ENCODE measurements at places on chromosomes 7 and 10.

DNA sequence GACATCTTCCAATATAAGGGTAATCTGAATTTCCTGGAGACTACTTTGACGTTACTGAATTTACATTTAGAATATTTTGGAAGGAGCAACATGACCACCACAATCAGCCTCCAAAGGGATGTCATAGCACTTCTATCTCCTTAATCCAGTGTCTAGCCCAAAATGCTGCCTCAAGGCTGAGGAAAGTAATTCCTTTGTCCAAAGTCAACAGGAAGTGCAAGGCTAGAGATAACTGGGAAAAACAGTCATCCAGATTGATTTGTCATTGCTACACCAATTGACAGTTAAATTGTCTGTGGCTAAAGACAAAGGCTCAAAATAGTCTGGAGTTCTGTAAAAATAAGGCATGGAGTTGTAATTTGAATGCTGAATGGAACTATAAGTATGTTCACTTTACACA lies 3.9 kb upstream of the TFPI2 start:
- DNase-seq = no peak

- DNase-seq = no peak
These were observed 43.4 kb upstream of the PPP2R2D start for GRCh38 chr10:131857156-131858117.

GRCh38 chr10:125565046-125565445 lies 117.9 kb downstream of the TEX36 start:
- no peak for DNase-seq

DNA sequence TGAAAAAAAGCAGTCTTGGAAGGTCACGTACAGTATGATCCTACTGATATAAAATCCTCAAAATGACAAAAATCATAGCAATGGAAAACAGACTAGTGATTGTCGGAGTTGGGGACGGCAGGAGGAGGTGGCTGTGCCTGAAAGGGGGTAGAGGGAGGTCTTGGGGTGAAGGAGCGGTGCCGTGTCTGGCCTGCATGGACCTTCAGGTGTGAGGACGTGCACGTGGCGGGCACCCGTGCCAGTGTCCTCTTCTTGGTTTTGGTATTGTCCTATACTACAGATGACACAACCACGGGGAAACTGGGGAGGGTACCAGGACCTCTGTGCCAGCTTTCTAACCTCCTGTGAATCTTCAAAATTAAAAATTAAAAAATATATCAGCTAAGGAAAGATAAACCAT lies 73.0 kb downstream of the COBL start:
- no peak for DNase-seq

GRCh38 chr7:121394709-121395140 lies 1.4 kb downstream of the FAM3C start:
- no peak for DNase-seq

DNA sequence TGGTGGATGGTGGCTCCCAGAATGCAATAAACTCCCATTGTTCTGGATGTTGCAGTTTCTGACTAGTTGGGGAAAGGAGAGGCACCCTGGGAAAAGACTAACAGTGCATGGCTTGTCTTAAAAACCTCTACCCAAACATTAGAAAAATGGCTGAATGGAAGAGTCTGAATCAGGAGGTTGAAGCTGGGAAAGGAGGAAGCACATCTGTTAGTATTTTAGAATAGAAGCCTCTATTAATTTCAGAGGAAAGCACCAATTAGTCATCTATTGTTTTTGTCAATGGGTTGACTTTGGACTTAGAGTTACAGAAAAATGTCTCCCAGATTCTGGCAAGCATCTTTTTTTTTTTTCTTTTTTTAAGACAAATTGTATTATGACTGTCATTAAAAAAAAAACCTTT lies 56.1 kb upstream of the ELMO1 start:
- no peak for DNase-seq

GRCh38 chr7:92731335-92732063 lies 104.9 kb downstream of the CDK6 start:
- DNase-seq = no peak

GRCh38 chr10:103612462-103613365 lies 119.2 kb downstream of the NEURL1 start:
- DNase-seq = no peak

GRCh38 chr10:102344067-102344466 lies 51.4 kb upstream of the NFKB2 start:
- DNase-seq = no peak
